ENCODE measurements at places on chromosomes 2 and 18.

- no peak for DNase-seq
Measured at GRCh38 chr2:127657232-127657595, 11.3 kb downstream of the GPR17 start.

GRCh38 chr2:181810823-181811695 lies 80.5 kb upstream of the ITPRID2 start:
- peak; percentile 46 for DNase-seq

DNA sequence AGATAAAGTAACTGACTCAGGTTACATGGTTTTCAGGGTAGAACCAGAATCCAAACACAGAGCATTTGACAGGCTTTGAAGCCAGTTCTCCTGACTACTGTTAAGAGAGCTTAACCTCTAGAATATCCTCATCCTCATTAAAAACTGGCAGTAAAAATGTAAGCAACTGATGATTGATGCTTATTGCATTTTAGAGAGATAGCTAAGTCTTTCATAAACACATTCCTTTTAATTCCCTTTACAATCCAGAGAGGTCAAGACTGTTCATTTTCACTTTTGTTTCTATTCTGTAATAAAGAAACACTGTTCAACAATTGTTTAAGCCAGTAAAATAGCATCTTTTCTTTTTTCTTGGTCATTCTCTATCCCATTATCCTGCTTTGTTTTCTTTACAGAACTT lies 53.9 kb upstream of the RAB27B start:
- DNase-seq, result no peak

- DNase-seq, result no peak
Measured at GRCh38 chr2:238987352-238987981, 139.6 kb downstream of the TWIST2 start.

DNA sequence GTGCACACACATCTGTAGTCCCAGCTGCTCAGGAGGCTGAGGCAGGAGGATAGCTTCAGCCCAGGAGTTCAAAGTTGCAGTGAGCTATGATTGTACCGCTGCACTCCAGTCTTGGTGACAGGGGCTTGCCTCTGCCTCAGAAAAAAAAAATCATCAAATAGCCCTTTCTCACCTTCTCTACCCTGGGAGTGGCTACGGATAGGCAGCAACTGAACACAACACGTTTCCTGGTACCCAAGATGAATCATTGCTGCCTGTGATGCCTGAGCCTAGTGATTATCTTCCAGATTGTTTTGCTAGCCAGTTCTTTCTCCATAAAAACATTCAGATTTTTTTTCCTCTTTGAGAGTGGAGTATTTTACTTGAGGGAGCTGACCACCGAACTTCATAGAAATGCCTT lies 13.5 kb downstream of the INPP4A start:
- DNase-seq, result no peak

DNA sequence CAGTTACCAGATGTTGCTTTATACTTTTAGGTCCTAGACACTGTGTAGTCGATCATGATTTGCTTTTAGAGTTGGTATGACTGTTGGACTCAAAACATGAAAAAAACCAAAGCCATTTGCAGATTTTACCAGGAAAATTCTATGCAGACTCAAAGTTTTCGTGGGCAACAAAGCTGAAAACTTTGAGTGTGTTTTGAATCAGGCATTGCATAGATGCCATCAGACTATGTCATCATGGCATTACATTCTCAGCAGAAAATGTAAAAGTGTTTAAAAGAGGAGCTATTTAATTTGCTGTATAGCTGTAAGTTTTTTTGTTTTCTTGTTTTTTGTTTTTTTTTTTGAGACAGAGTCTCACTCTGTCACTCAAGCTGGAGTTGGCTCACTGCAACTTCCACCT lies 43.5 kb upstream of the ELAC1 start:
- DNase-seq, result no peak

- no peak for DNase-seq
Measured at GRCh38 chr18:76621226-76621625, 126.2 kb upstream of the ZNF516 start.

DNA sequence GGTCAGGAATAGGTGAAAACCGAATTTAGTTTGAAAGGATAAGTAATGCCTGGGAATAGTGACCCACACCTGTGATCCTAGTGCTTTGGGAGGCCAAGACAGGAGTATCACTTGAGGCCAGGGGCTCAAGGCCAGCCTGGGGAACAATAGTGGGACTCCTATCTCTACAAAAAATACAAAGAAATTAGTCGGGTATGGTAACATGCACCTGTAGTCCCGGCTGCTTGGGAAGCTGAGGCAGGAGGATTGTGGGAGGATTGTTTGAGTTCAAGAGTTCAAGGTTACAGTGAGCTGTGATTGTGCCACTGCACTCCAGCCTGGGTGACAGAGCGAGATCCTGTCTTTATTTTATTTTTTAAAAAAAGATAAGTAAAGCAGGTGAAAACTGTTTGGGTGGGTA lies 3.8 kb upstream of the MYO1B start:
- no peak for DNase-seq

DNA sequence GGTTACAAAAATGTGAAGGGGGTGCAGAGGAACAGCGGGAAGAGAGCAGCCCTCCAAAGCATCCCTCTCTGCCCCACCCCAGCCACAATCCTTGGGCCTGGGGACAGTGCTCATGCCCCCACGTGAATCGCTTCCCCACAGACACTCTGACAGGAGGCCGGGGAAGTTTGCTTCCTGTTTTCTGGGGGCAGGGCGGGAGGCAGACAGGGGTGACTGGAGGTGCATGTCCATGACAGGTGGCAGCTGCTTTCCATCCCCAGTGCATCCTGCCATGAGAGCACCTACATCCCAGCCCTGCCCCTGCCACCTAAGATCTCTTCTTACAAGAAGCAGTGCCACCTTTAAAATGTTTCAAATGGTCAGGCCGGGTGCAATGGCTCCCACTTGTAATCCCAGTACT lies 47.2 kb upstream of the UBE2F start:
- DNase-seq, result no peak

- no peak for DNase-seq
Measured at GRCh38 chr2:239731422-239731821, 293.7 kb downstream of the NDUFA10 start.

- no peak for DNase-seq
Measured at GRCh38 chr2:117674172-117674571, 140.3 kb upstream of the DDX18 start.

DNA sequence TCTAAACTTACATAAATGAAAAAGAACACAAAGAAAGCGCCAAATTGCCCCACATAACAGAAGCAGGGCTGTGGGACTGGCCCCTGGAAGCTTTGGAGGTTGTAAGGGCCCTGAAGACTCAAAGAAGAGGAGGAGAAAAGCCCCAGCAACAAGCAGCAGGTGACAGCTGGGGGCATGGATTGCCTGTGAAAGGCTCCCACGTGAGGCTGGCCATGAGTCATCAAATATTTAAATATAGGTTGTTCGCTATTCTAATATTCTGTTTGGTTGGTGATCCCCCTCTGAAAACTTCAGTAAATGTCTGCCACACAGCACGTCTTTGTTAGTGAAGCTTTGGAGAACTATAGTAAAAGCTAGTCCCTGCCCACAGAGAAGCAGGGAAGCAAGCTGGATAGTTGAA lies 132.4 kb downstream of the MREG start:
- DNase-seq, result no peak

DNA sequence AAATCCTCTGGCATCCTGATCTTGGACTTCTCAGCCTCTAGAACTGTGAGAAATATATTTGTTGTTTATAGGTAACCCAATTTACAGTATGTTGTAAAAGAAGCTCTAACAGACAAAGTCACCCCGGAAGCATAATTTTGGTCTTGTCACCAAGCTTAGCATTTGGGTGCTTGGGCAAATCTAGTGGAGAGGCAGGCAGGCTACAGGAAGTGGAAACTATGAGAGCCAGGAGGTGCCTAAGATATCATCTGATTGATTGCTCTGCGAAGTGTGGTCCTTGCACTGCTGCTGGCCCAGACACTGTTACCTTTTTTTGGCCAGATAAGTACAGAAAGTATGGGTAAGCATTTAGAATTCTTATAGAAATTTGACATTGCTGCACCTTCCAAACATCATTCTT lies 102.9 kb downstream of the CDC42EP3 start:
- no peak for DNase-seq

- peak; percentile 97 for DNase-seq
Measured at GRCh38 chr2:10043906-10044601, 704 bp downstream of the KLF11 start.

DNA sequence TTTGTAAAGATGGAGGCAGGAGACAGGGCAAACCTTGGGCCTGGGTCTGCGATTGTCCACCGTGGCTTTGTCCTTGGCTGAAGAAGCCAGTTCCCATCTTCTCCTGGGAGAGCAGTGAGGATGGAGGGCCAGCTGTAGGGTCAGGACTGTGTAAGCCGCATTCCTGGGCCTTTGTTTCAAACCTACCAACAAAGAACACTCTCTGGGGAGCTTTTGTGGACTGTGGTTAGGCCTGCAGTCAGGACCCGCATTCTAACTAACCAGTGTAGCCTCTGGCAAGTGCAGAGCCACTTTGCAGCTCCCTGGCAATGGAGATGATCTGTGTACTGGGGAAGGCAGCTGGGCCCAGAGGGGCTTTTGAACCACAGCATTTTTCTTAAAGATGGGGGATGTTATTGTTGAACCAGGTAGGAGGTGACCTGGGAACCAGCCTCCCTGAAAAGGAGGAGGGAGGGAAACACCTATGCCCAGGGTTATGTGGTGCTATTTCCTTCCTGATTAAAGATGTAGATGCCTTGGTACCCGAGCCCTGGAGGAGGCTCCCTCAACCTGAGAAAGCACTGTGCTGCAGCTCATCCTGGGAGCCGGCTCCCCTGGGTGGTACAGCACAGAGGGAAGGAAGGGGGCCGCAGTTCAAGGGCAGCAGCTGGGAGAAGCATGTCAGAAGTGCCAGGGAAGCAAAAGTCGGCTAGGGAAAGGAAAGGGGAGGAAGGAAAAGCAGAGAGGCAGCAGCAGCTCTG lies 12.7 kb upstream of the SMAD4 start:
- no peak for DNase-seq

DNA sequence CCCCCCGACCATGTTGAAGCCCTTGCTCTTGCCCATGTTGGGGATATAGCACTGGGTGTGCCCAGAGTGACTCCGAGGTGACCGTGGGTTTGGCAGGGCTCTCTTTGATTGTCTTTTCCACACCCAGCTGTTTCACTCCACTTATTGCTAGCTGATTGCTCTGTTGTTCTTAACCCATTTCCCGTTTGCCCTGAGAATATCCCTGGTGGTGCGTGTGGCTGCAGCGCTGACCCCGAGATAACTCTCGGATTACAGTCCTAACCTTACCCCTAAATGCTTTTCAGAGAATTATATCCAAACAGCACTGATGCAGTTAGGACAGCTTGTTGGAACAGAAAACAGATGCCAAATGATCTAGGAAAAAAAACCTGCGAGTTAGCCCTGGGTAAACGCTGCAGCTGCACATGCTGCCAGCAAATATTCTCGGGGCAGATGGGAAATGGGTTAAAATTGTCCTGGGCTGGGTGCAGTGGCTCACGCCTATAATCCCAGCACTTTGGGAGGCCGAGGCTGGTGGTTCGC lies 34.3 kb upstream of the SNORC start:
- DNase-seq, result no peak

All from muscle of back (tissue), 13 donors.